NCI-H446 (cell line): ENCODE measurements at places on chromosomes 4 and X.

- DNase-seq: peak; percentile 58
Observed at GRCh38 chr4:166091912-166092510, 219.0 kb downstream of the TLL1 start.

- DNase-seq: no peak
Observed at GRCh38 chr4:23036503-23036902, 343.8 kb downstream of the GBA3 start.

GRCh38 chr4:120034913-120035312 lies 31.7 kb downstream of the MAD2L1 start:
- DNase-seq: no peak

DNA sequence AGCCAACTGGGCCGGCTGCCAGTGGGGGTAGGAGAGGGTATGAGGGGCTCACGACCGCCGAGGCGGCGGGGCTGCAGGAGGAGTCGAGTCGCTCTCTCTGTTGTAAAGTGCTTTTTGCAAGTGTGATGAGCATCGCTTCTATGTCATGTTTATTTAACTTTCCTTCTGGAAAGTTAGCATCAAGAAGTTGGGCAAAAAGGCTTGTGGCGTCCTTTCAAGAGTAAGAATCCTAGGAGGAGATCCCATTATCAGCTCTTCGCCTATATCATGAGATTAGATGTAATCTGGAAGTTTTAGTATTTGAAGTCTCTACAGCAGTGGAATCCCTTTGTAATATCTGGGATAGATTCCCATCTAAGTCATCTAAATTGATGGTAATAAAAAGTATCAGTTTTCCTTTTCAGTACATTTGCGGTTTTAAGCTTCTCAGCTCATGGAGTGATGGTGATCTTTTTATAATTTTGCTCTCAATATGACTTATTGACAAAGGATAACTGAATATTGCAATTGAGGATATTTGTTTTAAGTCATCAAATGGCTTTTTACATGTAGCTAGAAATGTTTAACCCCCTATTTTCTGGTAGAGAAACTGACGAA lies 1.7 kb downstream of the GALNT7 start:
- peak; percentile 25 for DNase-seq

DNA sequence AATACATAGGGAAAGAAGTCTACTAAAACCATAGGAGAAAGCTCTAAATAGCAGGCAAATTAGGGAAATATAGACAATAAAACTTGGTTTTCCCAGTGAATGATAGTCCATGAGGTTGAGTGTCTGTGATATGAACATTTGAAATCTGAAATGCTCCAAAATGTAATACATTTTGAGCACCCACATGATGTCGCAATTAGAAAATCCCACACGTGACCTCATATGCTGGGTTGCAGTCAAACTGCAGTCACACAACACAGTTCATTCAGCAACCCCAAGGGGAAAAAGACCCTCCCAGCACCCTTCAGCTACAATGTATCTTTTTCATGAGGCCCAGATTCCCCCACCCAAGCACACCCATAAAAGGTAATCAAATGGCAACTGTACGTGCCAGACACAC lies 155.6 kb downstream of the BTC start:
- peak; percentile 39 for DNase-seq

DNA sequence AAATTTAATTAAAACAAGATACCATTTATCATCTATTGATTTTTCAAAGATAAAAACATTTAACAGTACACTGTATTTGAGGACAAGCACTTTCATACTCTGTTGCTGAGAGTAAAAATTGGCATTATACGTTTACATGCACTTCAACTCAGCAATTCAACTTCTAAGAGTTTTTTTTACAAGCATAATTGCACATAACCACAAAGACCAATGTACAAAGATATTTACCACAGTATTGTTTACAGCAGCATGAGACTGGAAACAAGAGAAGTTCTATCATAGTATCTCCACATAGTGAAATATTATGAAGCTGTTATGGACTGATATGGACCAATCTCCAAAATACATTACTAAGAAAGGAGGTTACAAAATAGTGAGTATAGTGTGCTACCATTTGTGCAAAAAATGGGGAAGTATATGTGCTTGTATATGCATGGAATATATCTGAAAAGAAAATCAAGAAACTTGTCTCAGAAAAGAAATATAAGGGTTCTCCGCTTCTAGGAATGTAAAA lies 10.9 kb downstream of the GAB3 start:
- DNase-seq: no peak

DNA sequence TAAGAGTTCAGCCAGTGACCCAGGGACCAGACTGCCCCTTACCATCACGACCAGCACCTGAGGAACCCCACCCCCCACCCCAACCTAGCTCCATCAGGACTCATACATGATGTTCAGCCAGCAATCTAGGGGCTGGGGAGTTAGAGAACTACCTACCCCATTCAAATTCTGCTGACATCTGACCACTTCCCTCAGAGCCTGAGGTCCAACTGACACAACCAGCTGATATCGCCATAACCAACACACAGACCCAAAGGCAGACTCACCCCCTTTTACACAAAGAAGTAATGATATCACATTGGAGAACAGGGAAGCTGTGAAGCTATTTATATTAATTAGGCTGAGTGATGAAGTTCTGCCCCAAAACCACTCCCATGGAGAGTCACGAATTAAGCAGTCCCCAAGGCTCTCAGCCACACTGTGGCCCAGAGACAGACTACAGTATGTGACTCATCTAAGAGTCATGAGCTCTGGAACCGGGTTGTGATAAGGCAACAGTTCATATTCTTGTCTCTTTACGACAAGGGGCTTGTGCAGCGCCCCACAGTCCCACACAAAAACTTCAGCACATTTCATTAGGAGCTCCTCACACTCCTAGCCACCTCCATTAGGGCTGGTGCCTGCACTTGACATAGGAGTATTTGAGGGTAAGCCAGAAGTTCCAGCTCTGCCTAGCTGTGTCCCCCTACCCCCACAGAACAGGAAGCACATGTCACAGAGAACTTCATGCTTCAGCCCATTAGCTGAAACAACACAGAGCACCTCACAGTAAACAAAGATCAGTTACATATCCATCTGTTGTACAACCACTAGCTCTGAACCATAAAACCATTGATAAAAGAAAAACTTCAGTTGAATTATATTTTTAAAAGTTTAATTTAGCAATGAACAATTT lies 184.7 kb upstream of the ZCCHC13 start:
- no peak for DNase-seq

DNA sequence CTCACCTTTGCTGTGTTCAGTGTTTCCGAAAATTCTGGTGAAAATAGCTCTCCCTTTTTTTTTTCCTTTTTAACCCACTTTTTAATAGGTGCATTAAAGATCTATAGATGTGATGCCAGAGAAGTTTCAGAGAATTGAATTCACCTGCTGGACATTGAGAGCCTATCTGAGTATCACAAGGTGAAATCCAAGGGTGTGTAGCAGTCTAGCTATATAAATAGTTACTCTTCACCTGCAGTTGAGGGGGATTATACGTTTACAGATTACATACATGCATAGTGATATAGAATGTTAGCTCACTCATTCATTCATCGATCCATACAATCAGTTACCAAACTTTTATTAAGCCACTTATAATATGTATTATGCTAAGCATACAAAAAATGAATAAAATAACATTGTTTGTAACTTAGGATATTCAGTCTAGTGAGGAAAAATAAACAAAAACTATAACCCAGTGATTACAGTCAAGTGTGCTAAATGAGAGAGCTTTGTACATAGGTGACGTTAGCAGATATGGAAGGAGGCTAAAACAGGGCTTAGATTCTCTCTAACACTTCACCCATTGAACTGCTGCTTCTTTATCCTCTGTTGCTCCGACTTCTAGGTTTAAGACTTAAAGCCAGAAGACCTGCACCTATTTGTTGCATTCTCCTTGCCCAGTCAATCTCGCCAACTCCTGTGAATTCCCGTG lies 769.0 kb downstream of the STIM2 start:
- DNase-seq: no peak

DNA sequence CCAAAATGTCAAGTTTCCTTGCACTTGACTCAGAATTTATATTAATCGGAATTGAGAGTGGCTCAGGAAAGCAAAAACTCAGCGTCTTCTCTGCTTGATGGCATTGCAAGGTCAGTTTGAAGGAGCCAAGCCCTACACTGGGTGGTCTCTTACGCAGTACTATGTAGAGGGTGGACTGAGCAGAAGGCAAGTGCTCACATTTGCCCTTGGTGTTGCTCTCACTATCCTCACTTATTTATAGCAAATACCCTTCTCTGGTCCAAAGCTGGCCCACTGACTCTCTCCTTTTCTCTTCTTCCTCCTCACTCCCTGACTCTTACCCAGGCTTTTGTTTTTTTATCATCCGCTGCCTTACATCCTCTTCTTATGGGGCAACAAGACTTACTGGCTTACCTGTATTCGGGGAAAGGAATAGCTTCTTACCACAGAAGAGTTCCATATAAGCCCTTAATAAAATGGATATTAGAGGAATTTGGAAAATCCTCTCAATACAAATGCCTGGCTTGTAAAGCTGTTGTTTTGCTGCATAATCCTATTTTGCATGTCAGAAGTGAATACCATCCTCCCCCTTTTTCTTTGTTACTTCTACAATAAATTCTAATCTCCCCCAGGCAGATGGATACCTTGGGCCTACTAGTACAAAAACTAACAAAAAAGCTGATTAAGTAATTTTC lies 24.8 kb upstream of the GATB start:
- no peak for DNase-seq

GRCh38 chr4:145679520-145679919 lies 426 bp upstream of the C4orf51 start:
- peak; percentile 12 for DNase-seq

- no peak for DNase-seq
Observed at GRCh38 chrX:46676399-46677356, 82.2 kb downstream of the SLC9A7 start.

- no peak for DNase-seq
Observed at GRCh38 chr4:173802662-173803022, 272.6 kb upstream of the HAND2 start.

GRCh38 chr4:17667253-17667652 lies 52.8 kb downstream of the MED28 start:
- no peak for DNase-seq

GRCh38 chrX:77899081-77899828 lies at the start of gene COX7B:
Gene COX7B (plus strand): TSS chrX:77899468. CDS start chrX:77899554, 86 bp downstream.
- DNase-seq: peak; percentile 96

- DNase-seq: no peak
Observed at GRCh38 chr4:55241461-55241860, 104.6 kb upstream of the SRD5A3 start.

- no peak for DNase-seq
Observed at GRCh38 chrX:150196285-150196684, 166.8 kb upstream of the MAMLD1 start.

- no peak for DNase-seq
Observed at GRCh38 chr4:111231281-111231680, 608.4 kb upstream of the PITX2 start.

GRCh38 chr4:111268769-111269414 lies 646.0 kb upstream of the PITX2 start:
- DNase-seq: no peak

GRCh38 chr4:70392057-70392776 lies 5.5 kb upstream of the OPRPN start:
- no peak for DNase-seq

GRCh38 chr4:26056406-26056805 lies 142.4 kb downstream of the SMIM20 start:
- DNase-seq: no peak

DNA sequence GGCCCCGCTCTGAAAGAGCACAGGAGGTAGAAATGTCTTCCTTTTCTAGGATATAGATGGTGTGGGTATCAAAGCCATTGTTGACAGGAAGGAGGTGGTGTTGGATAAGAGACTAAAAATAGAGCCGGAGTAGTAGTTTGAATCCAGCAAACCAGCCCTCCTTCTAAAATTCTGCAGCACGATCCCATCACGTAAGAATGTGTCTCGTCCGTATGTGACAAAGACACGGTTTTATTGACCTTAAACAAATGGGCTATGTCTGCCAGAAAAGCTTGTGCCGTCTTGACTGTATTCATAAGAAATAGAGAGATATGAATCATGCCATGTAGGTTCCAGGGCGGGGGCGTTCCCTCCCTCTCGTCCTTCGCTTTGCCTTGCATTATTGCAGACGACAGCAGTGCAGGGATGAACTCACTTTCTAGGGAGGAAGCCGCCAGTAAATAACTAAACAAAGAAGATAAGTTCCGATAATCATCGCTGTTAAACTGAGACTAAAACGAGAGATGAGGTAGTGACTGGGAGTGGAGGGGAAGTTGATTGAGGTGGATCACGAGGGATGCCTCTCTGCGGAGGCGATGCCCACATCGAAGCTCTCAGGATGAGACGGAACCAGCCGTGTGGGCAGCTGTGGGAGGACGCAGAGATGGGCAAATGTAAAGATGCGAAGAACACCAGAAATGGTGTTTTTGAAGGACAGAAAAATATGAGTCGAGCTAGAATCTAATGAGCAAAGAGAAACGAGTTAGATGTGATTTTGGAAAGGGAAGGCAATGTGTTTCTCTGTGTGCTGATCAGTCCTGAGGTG lies 3.4 kb downstream of the TENM3 start:
- DNase-seq: no peak

- DNase-seq: no peak
Observed at GRCh38 chrX:43702079-43702524, 46.0 kb downstream of the MAOA start.

DNA sequence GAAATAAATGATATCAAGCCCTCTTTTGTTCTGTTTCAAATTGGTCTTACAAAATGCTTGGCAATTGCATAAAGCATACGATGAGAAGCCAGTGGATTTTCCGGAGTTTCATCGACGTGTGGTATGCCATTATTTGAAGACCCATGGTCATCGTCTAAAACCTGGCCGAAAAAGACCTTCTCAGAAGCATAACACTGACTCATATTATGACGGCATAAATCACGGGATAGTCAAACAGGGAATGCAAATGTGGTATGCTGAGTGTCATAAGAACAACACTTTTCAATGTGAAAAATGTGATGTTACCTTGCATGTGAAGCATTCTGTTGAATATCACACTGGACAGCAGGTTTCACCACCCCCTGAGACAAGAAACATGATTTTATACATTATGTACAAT lies 695.2 kb downstream of the GRXCR1 start:
- no peak for DNase-seq

DNA sequence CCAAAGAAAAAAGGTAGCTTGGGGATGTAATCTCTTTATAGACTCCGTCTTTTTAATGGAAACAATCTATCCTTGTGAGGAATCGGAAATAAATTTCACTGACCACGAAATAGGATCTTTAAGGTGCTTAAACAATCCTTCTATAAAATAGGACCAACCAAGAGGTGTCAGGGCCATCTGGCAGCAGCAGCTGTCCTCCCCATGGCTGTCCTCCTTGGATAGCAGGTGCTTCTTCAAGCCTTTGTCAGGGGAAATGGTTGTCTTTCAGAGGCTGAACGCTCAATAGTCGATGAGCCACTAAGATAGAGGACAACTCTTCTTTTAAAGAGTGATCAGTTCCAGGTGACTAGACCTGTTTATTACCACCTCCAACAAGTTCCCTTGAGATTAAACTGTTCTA lies 231.0 kb downstream of the ADGRL3 start:
- DNase-seq: no peak

GRCh38 chr4:6962211-6963041 lies 52.8 kb downstream of the TBC1D14 start:
- no peak for DNase-seq

DNA sequence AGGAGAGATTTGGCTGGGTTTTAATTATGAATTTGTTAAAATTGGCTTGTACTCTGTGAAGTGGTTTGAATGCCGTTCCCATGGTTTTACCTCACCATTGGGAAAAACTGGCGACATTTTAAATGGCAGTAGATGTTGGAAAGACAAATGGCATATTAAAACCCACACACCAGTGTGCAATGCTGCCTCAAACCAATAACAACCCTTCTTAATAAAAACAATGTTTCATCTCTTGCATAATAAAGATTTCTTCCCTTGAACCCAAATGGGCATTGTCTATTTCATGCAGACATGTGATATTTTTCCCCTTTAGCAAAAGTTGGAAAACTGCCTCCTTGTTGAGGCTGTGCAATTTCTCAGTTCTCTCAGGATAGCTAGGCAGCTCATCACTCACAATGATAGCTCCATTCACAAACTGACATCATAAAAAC lies 33.7 kb downstream of the GABRB1 start:
- no peak for DNase-seq
